ENCODE measurements at places on chromosomes 6 and 20. TPM values are rescaled to one million over a fixed set of nuclear protein-coding genes. Genes with fewer than 3 reads are reported as not detected.
A peak's percentile ranks its signal among the peaks of the same experiment; 100 is the strongest.

- no peak for DNase-seq
These were observed 840.0 kb downstream of the C6orf118 start for GRCh38 chr6:164469276-164469949.

DNA sequence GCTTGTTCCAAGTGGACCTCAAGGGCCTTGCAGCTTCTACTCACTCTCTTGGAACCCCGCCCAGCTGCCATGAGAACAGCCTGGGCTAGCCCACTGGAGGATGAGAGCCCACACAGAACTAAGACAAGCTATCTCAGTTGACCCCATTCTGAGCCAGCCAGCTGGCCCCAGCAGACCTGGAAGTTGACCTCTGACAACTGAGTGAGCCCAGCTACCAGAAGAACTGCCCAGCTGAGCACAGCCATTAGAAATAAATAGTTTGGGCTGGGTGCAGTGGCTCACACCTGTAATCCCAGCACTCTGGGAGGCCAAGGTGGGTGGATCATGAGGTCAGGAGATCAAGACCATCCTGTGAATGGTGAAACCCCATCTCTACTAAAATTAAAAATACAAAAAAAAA, 37.1 kb downstream of the SNX5 start:
- no peak for DNase-seq

PRRT1 gene
- total RNA-seq, result 1.8 TPM

- DNase-seq, result no peak
These were observed 190.4 kb upstream of the UST start for GRCh38 chr6:148556410-148556809.

EFCAB8 gene
- total RNA-seq, result 0.71 TPM

MYB gene
- not detected for total RNA-seq

TRIM38 gene
- total RNA-seq, result 8.2 TPM

DNA sequence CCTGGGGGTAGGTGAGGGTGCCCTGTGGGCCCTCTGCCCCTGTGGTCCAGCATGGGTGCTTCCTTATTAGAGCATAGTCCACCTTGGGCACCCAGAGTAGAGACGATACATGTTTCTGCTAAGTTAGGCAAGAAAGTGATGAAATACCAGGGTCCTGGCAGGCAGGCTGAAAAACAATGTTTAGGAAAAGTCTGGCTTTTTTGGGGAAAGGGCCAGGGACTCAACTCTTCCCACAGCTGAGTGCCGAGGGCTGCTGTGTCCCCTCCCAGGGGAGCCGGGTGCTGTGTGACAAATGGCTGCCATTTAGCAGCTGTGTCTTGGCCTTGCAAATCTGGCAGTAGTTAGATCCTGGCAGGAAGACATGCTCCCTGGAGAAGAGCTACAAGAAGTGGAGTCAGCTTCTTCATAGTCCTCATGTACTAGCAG, 61.5 kb downstream of the RREB1 start:
- peak; percentile 78 for DNase-seq

ID4 gene
- total RNA-seq, result 6.1 TPM

BMP2 gene
- total RNA-seq, result 3.2 TPM

DNA sequence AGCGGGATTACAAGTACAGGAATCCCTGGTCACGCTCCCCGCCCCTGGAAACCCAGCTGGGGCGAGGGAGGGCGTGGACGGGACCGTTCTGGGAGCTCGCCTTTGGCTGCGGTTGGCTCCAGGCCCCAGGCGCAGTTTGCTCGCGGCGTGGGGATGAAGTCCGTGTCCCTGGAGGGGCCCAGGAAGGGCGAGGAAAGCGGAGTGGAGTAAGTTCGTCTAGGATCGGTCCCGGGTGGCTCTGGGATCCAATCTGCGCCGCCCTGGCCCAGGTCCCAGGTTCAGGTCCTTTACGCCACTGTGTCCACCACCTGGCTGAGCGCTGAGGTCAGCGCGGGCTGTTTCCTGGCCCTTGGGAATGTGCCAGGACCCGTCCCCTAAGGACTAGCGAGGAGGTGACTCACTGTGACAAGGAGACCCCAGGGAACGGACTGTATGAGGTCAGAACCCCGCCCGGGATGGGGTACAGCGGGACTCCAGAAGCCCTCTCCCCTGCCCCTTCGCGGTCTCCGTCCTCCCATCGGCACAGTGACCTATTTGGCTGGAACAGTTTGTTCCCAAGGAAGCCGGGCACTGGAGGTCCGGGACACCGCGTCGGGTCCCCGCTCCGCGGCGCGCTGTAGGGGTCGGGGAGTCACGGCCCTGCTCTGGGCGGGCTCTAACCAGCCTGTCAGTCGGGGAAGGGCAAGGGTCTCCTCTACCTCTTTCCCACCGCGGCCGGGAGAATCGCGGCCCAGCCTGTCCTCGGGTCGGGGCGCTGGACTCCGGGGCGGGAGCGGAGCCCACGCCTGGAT, 724 bp downstream of the CDKN1A start:
- DNase-seq, result peak; percentile 92

DNA sequence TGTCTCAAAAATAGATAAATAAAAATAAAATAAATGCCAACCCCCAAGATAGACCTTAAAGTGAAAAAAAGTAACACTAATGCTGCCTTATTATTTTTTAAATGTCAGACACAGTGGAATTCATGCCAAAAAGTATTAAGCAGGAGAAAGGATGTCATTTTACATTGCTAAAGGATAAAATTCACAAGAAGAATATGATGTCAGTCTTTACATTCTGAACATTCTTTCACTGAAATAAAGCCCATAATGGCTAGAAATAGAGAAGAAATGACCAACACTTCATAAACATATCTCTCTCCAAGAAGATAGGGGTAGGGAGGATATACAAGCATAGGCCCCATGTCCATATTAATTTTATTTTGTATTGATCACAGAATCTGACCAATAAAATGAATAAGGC, 47.4 kb downstream of the SLC23A2 start:
- no peak for DNase-seq
